ENCODE measurements at places on chromosomes 1 and 21.
A peak's percentile ranks its signal among the peaks of the same experiment; 100 is the strongest.

DNA sequence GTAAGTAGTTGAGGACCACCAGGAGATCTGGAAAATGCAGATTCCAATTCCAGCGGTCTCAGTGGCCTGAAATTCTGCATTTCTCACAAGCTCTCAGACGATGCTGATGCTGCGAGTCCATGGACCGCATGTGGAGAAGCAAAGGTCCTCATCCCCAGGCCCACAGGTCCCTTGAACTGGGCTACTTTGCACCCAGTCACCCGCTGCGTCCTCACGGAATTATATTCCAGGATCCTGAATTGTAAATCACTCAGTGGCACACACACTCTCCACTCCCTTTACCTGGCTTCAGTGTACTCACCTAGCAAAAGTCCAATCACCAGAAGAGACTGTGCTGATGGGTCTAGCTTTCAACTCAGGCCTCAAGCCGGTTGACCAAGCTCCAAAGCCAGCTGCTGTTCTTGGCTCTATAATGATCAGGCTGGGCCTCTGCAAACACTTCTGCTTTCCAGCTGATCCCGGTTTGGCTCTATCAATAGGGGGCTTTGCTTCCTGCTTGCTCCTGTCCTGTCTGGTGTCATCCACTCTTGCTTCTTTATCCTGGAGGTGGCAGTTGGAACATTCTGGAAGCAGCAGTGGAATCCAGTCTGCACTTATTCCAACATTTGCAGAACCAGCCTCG lies 904 bp upstream of the RPL22 start:
- no peak for DNase-seq

- no peak for DNase-seq
These were observed 9.4 kb downstream of the CORT start for GRCh38 chr1:10459184-10459583.

GRCh38 chr1:110616587-110616986 lies 10.4 kb upstream of the KCNA2 start:
- no peak for DNase-seq

DNA sequence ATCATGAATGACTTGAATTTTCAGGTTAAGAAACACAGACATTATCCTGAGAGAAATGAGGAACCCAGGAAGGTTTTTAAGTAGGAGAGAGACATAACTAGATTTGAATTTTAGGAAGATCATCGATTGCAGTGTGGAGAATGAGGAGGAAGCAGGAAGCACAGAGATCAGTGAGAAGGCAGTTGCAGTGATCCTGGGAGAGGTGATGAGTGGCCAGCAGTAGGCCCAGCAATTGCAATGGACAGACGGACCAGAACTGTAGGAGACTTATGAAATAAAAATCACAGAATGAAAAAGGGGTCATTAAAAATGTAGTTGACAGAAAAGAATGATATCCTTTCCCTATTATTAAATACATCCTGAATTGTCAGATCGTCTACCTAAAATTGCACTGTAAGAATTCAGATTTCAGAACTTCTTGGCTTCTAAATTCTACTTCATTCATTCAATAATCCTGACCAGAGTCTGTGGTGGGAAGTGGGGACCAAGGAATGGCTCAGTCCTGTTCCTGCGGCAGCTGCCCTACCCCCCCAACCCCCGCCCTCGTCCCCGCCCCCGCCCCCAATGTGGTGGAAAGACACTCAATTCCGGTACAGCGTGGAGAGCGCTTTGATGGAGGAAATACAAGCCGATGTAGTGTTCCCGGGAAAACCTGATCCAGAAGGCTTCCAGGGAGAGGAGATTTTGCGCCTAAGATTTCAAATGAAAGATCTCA lies 35.1 kb downstream of the SLC2A1 start:
- DNase-seq = no peak

DNA sequence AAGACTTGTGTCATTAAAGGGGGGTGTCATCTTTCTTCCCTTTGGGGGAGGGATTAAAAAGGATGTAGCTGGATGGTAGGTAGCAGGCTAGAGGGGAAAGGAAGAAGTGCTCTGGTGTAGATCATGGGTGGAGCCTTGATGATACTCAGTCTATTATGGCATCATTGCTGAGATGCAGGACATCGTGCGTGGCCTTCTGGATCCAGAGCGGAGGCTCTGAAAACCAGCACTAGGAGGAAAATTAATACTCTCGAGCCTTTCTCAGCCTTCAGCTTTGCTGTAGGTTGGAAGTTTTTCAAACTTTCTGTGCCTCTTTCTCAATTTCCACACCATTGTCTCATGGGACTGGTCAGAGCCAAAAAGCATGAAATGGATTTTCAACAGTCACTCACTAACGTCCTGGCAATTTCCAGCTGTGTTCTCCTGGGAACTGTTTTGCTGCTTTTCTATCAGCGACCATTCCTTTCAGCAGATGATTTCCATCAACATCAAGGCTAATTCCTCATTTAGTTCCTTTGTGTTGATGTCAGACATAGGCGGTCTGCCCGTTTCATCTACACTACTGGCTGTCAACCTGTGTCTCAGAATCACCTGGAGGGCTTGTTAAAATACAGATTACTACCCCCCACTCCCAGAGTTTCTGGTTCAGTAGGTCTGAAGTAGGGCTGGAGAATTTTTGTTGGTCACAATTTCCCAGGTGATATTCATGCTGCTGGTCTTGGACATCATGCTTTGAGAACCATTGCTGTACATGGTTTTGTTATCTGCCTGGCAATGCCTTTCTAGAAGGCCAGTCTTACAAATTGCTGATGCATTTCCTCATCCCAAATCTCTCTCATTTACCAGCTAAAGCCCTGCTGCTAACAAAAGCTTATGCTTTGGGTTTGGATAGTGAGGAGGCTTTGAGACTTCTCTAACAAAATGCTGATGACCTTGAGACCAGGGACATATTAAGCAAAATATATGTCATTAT lies 7.7 kb downstream of the CACNA1E start:
- no peak for DNase-seq

- no peak for DNase-seq
These were observed 57.3 kb downstream of the SERBP1 start for GRCh38 chr1:67372898-67373297.

DNA sequence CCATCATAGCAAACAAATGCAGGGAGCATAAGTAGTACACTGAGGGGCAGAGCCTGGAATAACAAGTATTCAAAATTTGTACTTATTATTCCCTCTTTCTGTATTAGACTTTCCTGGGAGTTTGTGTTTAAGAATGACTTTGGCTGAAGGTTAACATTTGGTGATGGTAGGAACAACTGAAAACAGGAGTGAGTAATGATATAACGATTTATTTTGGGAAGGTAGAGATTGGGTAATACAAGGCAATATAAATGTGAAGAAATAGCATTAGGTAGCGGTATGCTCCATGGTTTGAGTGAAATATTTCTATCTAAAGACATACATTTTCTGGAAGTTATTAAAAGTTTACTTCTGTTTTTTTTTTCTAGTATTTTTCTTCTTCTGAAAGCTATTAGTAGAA lies 18.5 kb upstream of the C1orf21 start:
- no peak for DNase-seq

GRCh38 chr1:40630488-40631223 lies 34.8 kb downstream of the RIMS3 start:
- no peak for DNase-seq

- DNase-seq = no peak
These were observed at the start of gene B4GALT2 for GRCh38 chr1:43978551-43979260. Gene B4GALT2, plus strand, starts transcription at chr1:43979210. Its CDS starts 1,951 bp downstream, at chr1:43981161.

- no peak for DNase-seq
These were observed 1211.9 kb downstream of the MRPL39 start for GRCh38 chr21:24395320-24395923.

DNA sequence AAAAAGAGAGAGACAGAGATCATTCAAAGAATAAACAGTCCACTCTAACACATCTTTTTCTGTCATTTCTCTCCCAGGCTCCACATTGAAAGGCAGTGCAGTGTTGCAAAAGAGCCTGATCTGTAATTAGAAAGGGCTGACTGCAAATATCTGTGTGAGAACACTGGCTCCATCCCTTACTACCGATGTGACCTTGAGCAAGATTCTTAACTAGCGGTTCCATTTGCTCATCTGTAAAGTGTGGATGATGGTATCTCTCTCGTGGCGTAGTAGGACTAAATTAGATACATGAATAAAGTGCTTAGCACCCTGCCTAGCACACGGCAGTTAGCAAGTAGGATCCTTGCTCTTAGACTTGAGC lies 26.9 kb upstream of the SLC44A3 start:
- DNase-seq = no peak

DNA sequence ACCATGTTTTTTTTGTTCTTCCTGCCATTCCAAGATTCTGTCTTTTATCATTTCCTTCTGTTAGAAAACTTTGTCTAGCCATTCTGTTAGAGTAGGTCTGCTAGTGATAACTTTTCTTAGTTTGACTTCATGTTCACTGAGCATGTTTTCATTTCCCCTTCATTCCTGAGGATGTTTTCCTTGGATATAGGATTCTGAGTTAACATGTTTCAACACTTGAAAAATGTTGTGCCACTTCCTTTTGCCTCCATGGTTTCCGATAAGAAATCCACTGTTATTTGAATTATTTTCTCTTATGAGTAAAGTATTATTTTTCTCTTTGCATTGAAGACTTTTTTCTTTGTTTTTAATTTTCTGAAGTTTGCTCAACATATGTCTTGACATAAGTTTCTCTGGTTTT lies 66.7 kb downstream of the ATP1A1 start:
- DNase-seq = no peak

DNA sequence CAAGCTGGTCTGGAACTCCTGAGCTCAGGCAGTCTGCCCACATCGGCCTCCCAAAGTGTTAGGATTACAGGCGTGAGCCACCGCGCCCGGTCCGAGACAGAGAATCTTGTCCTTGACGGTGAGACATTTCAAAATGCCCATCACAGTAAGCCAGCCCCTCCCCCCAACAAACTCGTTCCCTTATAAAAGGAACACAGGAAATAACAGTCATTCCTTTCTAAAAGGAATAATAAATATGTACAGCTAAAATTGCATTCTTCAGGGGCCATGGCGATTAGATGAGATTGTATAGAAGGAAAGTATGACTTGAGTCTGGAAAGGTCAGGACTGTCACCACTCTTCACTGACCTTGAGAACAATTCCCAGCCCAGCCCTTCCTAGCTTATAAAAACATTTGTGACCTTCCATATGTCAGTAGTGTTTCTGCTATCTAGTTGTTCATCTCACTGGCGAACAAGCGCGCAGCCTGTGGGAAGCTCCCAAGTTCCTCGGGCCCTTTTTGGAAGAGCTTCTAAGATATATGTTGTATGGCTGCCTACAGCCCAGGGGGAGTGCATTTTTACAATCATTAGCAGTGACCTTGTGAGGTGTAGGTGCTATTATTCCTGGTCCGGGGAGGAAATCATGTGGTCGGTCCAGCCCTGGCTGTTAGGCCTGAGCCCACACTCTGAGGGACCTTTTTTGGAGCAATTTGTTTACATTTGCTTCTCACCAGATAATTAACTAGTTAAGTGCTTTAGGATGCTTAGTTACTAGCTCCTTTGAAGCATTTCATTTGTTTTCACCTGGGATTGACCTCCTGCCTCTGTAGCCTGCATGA lies 8.7 kb downstream of the SZRD1 start:
- no peak for DNase-seq

GRCh38 chr1:207752456-207752998 lies 673 bp downstream of the CD46 start:
- DNase-seq = no peak

DNA sequence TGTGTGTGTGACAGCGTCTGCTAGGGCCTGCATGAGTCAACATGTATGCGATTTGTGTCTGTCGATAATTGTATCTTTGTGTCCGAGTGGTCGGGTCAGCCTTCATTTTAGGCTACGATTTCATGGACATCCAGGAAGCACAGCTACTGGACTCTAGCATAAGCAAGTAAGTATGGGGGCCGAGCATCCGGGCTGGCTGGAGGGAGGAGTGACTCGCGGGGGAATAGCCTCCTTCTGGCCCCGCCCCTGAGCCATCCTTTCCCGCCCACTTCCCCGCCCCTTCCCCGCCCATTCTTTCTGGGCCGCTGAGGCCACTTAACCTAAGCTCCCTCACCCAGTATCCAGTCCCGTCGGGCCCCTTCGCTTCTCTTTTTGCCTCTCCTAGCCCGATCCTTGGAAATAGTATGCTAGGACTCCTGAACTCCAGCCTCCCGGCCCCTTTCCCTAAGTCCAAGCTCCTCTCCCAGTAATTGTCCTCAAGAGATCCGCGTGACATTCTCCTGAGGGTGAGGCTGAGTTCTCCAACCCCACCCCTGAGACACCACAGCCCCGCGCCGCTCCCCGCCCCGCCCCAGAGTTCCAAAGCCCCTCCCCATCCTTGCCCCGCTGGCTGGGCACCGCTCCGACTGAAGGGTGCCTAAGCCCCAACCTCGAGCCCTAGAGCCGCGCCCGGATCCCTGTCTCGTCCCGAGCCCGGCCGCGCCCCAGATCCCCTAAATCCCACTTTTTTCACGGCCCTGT lies 1.2 kb downstream of the MAP3K6 start:
- peak; percentile 58 for DNase-seq

- DNase-seq = no peak
These were observed 43.0 kb downstream of the TMCC2 start for GRCh38 chr1:205270764-205271163.

DNA sequence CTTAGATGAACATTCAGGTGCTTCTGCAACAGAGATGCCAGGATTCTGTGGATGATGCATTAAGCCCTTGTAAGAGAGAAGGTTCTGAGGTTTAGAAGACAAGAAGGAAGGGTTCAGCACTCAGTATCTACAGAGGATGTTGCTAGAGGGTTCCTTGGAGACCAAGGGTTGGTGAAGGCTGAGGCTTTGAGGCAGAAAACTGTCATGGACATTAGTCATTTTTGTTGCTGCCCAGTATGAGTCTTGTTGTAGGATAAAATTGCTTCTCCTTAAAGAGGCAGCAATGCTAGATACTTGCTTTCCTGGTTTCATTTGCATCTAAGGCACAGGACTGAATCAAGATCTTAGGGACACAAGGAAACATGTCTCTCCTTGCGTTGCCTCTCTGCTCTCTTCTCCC lies 319.4 kb upstream of the NFIA start:
- DNase-seq = no peak

DNA sequence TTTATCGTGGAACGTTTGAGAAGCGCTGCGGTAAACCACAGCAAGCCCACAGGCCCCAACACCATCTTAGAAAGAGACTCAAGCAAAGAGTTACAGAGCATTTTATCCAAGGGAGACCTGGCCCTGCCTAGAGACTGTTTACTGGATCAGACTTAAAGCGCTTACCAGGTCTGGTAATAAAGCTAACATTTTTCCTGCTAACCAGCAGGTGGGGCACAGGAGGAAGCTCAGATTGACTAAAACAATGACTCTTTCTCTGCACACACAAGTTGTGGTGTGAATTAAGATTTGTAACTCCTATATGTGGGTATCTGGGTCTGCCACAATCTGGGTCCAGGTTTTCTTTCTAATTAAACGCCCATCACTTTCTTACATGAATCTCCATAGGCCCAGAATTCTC lies 136.5 kb upstream of the ETS2 start:
- DNase-seq = no peak

GRCh38 chr1:145877923-145878486 lies 7.7 kb downstream of the ANKRD35 start:
- DNase-seq = no peak

- no peak for DNase-seq
These were observed 106.5 kb downstream of the PLPP3 start for GRCh38 chr1:56472860-56473259.
